ENCODE measurements at places on chromosomes 12 and 14.
A peak's percentile ranks its signal among the peaks of the same experiment; 100 is the strongest.

DNA sequence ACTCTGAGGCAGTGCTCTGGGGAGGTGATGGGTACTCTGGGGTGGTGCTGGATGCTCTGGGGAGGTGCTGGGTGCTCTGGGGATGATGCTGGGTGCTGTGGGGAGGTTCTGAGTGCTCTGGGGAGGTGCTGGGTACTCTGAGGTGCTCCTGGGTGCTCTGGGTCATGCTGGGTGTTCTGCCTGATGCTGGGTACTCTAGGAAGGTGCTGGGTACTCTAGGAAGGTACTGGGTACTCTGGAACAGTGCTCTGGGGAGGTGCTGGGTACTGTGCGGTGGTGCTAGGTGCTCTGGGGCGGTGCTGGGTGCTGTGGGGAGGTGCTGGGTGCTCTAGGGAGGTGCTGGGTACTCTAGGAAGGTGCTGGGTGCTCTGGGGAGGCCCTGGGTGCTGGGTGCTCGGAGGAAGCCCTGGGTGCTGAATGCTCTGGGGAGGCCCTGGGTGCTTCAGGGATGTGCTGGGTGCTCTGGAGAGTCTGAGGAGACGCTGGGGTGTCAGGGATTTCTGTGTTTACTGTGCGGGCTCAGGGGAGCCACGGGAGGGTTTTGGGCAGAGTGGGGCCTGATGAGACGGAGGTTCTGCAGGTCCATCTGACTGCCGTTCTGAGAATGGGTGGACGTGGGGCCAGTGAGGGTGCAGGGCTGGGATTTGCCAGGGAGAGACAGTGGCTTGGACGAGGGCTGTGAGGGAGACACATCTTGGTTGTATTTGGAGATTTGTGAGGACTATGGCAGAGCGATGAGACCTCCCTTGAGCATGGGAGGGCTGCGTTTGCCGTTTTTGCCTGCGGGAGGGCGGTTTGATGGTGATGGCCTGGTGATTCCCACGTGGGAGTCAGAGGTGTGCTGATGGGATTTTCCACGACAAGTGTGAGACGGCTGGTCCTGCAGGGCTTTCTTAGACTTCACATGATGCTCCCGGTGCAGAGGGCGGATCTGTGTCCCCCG is 30.0 kb downstream of the MMP17 start:
- no peak for DNase-seq

DNA sequence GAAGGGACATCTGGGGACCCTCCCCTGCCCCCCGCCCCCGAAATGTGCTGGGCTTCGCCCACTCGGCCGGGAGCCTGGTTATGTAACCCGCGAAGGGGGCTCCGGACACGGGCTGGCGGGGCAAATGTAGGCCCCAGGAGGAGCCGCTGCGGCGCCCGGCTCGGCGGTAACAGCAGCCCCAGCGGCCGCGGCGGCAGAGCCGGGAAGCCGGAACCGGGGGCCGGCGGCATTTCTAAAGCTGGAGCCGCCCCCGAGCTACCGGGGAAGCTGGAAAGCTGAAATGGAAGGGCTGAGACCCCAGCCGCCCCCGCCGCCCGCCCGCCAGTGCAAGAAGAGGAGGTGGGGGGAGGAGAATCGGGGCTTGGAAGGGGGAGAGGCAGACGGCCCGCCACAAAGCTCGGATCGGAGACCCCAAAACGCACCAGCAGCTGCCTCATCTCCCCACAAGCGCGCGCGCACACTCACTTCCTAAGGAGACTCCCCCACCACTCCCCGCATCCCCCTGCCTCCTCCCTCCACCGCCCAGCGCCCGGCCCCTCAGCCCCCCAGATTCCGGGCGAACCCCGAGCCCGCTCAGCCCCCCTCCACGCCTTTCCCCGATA is 1.5 kb downstream of the KDM2B start:
- DNase-seq = no peak

- no peak for DNase-seq
Observed at GRCh38 chr12:131635491-131636122, 75.3 kb upstream of the SFSWAP start.

DNA sequence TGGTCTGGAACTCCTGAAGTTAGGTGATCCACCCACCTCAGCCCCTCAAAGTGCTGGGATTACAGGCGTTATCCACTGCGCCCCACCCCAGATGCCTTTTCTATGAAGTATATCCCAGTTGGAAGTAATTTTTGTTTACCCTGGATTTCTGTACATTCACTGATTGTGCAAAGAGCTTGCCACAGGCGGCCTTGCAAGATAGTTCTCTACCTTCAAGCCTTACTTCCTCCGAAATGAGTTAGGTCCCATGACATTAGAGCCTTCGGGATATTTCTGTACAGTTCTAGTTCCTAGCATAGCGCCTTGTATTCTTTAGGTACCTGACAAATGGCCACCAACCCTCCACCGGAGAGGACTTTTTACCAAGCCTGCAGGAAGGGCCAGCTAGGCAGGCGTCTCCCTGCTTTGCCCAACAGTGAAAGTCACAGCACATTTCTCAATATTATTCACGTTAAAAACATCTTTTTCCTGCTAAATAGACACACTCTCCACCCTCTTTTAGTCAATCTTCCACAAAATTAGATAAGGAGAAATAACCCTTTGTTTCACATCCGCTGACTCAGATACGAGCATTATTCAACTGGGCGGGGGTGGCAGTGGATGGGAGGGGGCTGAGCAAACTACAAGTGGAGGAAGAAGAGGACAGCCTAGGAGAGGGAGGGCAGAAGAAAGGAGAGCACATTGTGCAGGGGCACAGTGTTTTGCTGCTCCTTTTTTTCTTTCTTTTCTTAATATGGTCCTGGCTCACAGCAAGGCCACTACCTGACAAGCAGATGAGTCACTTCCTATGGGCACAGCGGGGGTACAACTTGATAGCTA is 40.0 kb upstream of the CAPRIN2 start:
- DNase-seq = no peak

DNA sequence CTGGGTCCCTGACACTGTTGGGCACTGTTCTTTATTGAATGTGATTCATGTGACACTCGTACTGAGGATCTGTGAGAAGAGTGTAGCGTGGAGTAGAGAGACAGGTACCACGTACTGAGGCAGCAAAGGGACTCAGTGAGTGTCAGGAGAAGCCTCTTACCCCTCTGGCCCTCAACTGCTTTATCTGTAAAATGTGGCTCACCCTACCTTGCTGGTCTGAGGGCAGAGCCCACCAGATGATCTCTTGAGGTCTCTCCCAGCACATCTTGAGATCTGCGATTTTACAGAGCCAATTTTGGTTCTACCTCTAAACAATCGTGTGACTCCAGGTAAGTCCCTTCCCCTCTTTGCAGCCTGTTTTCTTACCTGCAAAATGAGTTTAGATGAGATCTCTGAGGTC is 3.1 kb downstream of the CEBPE start:
- no peak for DNase-seq

DNA sequence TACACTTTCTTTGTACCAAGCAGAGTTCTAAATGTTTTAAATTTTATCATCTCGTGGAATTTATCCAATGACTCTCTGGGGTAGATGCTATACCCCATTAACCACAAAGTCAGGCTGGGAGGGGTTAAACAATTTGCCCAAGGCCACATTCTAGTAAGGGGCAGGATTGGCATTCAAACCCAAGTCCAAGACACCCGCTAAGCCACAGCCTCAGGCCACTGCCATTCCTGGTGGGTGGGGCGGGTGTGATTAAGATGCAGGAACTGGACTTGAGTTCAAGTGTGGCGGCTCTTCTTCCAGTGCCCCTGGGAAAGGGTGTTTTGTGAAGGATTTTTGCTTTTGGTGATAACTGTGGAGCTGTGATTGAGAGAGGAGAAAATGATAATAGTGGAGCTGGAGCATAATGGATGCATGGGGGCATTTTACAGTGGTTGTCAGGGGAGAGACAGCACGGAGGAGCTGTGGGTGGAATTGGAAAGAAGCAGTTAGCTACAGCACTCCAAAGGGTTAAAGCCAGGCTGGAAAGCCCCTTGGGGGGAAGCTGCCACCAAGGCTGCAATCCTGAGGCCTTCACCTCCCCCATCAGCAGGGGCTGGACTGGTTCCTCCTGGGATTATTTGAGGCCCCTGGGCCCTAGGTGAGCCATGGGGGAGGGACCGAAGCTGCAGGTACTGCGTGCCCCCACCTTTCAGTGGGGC is 1.0 kb upstream of the VRTN start:
- DNase-seq = no peak

DNA sequence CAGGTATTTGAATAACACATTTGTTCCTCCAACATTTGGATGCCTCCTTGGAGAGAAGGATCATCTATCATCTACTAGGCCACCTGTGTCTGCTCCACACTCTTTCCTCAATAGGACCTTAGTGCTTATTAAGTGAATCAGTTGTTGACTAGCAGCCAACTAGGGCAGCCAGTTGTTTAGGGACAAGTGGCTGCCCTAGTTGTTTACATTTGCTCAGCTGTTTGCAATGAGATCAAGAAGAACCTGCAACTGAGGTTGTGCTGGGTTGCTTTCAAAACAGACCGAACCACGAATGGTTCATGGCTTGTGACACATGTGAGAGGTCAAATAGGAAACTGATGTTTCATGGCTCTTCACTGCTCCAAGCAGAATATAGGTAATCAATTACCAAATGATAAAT is 53.8 kb downstream of the TMCC3 start:
- no peak for DNase-seq

GRCh38 chr12:131132118-131132892 is 178.6 kb downstream of the ADGRD1 start:
- DNase-seq = peak; percentile 12

- DNase-seq = no peak
Observed at GRCh38 chr12:3243376-3244084, 166.4 kb downstream of the TSPAN9 start.

GRCh38 chr12:91074851-91075250 is 17.0 kb upstream of the KERA start:
- DNase-seq = no peak

GRCh38 chr12:98275131-98275475 is 240.3 kb upstream of the TMPO start:
- DNase-seq = no peak

- no peak for DNase-seq
Observed at GRCh38 chr14:103085106-103086091, 1.4 kb downstream of the LBHD2 start.

DNA sequence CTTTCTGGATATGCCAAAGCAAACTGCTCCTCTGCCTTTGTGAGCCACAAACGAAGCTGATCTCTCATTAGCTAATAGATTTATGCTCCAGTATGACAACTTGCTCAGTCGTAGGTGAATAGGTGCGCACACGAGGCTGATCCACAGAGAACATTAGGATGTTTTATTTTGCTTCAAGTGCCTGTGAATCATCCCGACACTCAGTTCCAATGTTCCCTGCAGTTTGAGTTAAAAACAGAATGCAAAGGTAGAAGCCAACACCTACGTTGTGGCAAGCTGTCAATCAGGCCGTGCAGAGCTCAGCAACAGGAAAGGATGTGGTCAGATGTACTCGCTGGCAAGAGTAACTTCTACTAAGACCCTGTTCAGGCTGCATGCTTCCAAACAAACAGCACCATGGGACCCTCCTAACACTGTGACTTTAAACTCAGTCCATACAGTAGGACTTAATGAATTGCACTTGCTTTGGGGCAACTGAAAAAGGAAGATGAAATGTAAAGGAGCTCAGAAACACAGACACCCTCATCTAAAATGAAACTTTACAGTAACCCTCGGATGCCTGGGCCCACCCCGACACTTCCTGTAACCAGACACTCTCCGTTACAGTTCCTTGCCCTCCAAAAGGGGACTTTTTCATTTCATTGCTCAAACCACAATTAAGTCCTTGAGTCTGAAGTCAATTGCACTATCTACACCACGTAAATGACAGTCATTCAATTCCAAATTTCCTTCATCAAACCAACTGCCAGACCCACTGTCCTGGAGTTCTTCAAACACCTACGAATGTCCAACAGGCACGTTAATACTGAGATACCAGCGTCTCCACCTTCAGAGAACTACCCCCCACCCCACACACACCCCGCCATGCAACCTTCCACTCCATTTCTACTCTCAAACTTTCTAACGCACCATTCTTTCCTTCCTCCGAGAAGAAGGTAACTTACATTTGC is 1.6 kb downstream of the CCDC88C start:
- DNase-seq = no peak

GRCh38 chr12:70605976-70606375 is 31.3 kb downstream of the PTPRB start:
- DNase-seq = no peak

DNA sequence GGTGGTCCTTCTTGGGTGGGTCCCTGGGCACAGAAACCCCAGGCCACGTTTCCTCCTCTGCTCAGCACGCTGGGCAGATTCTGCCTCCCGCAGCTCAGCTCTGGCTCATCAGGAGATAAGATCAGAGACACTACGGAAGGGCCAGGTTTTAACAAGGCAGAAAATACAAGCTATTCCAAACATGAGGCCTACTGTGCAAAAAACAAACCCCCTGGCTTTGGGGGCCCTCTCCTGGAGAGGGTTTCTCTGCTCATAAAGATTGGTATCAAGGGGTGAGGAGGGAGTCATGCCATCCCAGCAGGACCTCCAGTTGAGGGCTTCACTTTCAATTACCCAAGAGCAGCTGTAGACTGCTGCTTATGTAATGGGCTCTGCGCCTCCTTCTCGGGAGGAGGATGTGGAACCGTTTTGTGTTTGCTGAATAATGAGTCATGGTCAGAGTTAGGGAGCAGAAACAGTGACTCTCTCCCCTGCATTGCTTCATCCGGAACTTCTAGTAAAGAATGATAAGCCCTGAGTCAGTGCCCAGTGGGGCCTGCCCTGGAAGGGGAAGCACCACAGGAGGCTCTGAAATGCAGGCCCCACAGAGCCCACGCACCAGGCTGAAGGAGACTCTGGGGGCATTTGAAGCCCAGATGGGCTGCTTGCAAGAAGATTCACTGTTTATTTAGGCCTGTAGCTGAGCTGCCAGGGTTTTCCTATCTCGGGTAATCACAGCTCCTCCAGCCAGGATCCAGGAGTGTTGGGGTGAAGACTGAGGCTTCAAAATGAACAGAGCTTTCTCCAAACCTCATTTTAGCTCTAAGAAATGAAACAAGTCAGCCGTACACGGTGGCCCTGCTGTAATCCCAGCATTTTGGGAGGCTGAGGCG is 79.3 kb downstream of the SSPN start:
- DNase-seq = peak; percentile 93

DNA sequence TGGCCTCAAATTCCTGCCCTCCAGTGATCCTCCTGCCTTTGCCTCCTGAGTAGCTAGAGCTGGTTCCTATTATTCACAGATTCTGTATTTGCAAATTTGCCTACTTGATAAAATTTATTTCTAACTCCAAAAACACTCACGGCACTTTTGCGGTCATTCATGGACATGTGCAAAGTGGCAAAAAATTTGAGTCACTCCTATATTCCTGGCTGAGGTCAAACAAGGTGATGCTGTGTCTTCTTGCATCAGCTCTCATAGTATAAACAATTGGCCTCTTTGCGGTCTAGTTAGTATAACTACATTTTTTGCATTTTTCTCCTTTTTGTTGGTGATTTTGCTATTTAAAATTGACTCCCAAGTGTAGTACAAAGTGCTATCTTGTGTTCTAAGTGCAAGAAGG is 24.7 kb downstream of the ATF1 start:
- no peak for DNase-seq

DNA sequence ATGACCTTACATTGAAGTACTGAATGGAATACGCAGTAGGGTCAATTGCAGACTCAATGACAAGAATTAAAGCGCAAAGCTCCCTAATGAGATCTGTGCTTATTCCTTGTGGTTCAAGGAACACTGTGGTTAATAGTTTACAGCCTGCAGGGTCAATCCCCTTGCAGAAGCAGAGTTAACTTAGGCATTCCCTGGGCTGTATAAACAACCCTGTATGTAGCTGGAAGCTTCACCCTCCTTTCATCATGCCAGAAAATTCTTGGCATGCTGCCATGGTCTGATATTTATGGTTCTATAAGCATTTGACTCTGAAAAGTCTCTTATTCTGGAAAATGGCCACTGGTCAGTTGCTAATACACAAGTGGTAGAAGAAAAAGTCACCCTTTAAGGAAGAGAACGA is 227.7 kb downstream of the NOVA1 start:
- no peak for DNase-seq

Measured in pons (tissue), 1 donor.